Retinal pigment epithelial cell (primary cell): ENCODE measurements at places on chromosomes 1 and 21.

- DNase-seq = no peak
These were observed 6.0 kb upstream of the C1orf174 start for GRCh38 chr1:3905953-3906671.

GRCh38 chr1:19644395-19644680 lies 227 bp downstream of the NBL1 start:
- DNase-seq = no peak

- no peak for DNase-seq
These were observed 59.0 kb upstream of the ACOT11 start for GRCh38 chr1:54488779-54489626.

- no peak for DNase-seq
These were observed 17.0 kb upstream of the TMEM54 start for GRCh38 chr1:32918179-32918578.
